Glomerular endothelial cell (primary cell): ENCODE measurements at places on chromosomes 3 and 15. TPM values are rescaled to one million over a fixed set of nuclear protein-coding genes. Genes with fewer than 3 reads are reported as not detected.

- DNase-seq: no peak
Measured at GRCh38 chr3:55885721-55886120, 398.6 kb upstream of the WNT5A start.

DNA sequence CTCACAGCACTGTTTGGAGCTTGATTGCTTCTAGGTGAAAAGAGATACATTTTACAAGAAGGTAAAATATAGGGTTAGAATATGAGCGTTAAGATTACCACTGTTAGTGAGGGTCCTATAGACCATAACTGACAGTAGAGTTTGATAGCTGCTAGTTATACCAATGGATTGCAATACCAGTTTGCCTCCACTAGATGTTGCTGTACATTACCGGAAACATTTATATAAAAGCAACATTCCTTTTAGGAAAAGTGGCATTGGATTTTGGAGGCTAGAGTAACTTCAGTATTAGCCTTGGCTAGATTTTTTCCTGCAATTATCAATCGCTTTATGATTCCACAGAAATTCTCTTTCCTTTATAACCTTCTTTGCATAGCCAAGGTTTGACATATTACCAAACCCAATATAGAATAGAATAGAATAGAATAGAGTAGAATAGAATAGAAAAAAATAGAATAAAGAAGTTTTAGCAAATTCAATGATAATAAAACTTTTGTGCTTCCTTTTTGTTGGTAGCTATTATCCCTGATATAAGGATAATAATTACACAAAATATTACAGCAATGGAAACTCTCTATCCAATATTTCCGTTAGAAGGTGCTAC is 1093.6 kb upstream of the ALCAM start:
- DNase-seq: peak; percentile 10

DNA sequence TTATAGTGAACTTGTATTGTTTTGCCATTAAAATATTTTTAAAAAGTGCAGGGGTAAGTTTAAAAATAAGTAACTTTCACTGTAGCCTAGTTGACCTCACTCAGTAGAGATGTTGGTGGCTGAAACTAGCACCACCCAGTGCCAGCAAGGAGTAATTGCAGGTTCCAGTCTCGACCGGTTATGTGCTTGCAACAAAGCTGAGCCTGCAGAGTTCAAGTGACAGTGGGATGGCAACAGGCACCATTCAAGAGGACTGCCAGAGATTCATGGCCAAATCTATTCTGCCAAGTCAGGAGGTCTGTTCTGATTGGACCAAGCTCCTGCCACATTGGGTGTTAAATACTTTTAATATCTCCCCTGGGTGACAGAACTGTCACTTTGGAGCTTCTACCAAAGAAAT is 2.7 kb downstream of the ADAMTS7 start:
- DNase-seq: peak; percentile 12

- no peak for DNase-seq
Measured at GRCh38 chr15:83610901-83611685, 42.8 kb upstream of the ADAMTSL3 start.

DNA sequence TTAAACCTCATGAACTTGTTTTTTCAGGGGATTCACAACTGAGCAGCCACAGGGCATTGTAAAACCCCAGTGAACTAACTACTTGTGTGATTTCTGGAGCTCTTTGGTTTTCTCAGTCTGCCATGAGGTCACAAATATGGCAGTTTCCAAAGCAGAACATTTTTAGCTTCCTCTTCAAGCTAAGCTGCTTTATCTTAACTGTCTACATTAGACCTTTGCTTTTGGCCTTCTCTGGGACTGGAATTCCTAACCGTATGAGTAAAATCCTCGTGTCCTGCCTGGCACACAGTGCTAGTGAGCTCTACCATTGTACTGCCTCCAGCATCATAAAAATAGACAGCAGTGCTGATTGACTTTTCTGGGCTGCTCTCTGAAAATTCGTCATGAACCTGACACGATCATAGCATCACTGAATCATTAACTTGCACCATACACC is 22.1 kb downstream of the CDIN1 start:
- DNase-seq: no peak

DNA sequence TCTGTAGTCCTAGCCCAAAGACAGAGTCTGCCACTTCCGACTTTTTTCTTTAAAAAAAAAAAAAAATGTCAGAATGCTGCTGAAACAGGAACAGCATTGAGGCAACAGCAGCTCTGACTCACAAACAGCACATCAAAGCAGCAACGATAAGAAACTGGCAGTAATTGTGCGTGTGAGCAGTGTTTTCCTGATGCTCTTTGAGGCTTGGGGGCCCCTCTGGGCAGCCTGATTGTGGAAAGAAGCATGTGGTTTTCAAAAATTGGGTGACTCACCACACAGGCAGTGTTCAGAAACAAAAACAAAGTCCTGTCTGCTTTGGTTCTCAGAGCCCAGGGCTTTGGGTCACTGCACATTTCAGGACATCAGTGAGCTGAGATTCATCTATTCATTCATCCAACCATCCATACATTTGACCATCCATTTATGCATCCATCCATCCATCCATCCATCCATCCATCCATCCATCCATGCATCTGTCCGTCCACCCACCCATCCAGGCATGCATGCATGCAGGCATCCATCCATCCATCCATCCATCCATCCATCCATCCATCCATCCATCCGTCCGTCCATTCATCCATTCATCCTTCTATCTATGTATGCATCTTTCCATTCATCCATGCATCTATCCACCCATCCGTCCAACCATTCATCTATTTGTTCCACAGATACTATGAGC is 308.4 kb downstream of the RPLP1 start:
- peak; percentile 90 for DNase-seq

GRCh38 chr3:126158016-126158911 is 22.1 kb downstream of the ALDH1L1 start:
- no peak for DNase-seq

GRCh38 chr3:101685870-101686307 is 629 bp downstream of the RPL24 start:
- DNase-seq: no peak

GRCh38 chr15:28002136-28002861 is 96.8 kb downstream of the OCA2 start:
- DNase-seq: no peak

GRCh38 chr3:13307041-13307440 is 113.1 kb downstream of the NUP210 start:
- DNase-seq: no peak

DNA sequence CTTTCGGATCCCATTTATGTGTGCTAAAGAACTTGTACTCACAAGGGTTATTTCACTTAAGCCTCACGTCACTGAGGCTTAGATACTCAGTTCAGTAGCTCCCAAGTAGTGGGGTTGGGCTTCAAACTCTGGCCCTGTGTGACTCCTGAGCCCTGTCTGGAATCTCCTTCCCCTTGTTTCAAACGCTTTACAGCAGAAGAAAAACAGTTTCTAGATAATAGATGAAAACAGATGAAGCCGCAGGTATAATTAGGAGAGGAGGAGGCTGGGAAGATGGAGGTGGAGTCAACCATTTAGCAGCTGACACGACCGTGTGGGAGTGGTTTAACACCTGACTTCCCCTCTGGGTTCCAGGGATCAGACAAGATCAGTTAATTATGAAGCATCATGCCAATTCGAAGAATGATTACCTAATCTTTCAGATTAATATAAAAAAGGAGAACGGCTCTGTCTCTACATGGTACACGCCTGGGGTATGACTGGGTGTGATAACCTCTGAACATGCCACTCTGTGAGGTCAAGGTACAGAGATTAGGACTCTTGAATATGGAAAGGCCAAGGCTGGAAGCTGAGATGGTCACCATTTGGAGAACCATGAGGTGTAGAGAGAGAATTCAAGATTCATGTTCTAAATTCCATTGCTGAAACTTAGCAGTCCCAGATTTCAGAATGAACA is 31.1 kb downstream of the TPM1 start:
- no peak for DNase-seq

DNA sequence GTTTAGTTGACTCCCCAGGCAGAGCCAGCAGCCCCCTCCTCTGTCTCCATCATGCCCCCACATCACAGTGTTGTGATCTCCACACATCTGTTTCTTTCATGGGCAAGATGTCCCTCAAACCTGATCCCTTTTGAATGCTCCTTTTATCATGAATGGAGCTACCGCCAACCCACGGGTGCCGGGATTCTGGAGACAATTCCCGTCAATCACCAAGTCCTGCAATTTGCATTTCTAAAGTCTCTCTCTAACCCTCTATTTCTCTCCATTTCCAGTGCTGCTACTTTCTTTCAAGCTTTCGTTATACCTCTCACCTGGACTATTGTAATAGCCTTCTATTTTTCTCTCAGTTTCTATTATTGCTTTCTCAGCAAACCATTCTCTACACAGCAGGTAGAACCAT is 89.7 kb upstream of the CCNL1 start:
- DNase-seq: no peak

- peak; percentile 83 for DNase-seq
Measured at GRCh38 chr3:77825001-77825827, 785.3 kb downstream of the ROBO2 start.

GRCh38 chr15:29686079-29686425 is 136.2 kb downstream of the TJP1 start:
- no peak for DNase-seq

DNA sequence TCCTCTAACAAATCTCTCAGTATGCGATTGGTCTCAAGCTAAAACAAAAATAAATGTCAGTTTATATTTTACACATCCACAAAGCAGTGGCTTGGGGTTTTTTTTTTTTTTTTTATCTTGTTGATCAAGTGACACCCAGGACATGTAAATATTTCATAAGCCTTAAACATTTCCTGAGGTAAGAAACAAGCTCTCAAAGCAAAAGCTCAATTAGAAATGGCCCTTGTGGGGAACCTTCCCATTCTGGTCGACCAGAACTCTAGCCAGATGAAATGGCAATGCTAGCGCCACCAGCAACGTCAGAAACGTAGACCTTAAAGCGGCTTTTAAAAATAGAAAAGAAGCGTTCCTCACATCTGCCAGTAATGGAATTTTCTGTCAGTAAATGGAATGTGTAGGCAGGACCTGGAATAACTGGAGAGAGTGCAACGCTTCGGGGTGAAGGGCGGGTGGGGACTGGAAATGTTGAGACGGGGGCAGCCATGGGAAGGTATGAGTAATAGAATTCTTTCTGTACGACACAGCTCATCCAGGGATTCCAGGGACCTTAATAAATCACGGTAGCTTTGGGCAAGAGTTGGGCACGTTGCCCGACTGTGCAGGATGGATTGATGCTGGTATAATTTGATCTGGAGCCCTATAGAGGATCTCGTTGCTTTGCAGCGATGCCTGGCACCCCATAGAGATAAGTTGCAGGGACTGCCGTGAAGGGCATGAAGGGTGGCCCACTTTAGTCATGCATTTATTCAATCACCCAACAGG is 44.4 kb downstream of the BTD start:
- peak; percentile 84 for DNase-seq

DNA sequence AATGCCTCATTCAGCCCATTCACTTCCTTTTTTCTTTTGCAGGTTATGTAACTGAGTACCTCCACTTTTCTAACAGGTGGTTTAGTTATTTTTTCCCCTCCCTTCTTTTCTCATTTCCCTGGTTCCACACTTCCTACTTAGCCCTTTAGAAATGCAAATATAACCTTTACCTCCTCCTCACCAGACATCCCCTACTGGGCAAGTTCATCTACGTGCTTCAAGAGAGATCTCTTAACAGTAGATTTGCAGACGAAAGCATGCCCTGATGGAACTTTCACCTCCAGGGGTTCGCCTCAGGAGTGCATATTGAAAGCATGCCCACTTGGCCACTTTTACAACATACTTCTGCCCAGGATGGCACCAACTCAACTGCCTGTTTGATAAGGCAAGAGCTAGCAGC is 314.1 kb upstream of the LRRC3B start:
- no peak for DNase-seq

GRCh38 chr15:101029971-101030661 is 111.0 kb downstream of the LRRK1 start:
- no peak for DNase-seq

- no peak for DNase-seq
Measured at GRCh38 chr3:103167850-103168249, 733.0 kb downstream of the ZPLD1 start.

GRCh38 chr15:60135961-60136360 is 131.8 kb downstream of the FOXB1 start:
- no peak for DNase-seq

GRCh38 chr15:52351206-52351908 is 55.8 kb upstream of the MYO5C start:
- no peak for DNase-seq

GRCh38 chr3:77236118-77236517 is 196.2 kb downstream of the ROBO2 start:
- no peak for DNase-seq

DNA sequence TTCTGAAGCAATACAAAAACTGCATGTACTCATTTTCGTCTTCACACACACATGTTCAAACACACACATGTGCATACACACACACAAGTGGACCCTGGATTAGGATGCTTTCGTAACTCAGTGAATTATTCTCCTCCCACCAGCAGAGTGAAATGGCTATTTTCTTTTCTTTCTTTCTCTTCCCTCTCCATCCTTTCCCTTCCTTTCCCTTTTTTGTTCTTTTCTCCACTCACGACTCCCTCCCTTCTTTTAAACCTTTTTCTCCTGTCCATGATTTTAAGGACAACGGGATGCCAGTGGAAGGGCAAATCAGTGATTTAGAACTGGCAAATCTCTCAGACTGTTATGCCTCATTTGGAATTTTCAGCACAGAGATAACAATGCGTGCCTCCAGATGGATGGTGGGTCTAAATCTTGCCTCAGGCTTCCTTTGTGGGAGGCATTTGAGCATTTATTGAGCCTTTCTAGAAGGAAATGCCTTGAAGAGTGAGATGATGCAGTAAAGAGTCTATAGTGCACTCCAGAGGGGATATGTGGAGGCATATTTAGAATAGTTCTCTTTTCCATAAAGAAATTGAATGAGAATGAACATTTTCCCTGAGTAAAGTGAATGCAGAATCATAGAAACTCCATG is 130.4 kb upstream of the SLC7A14 start:
- DNase-seq: no peak

DNA sequence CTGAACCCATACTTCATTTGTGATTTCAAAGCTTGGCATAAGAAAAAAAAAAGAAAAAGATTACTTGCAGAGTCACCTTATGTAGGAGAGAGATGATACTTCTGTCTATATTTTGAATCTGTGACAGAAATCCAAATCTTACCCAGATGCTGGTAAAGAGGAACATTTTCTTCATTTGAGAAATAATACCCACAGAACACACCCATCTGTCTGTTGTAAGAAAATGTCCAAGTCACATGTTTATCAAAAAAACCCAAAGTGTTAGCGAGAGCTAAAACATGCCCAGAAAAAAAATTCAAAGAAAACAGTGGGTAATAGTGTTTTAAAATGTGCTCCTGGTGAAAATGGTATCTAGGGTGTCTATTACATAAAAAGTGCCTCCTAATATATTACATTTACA is 18.0 kb upstream of the RAP2B start:
- no peak for DNase-seq

- DNase-seq: no peak
Measured at GRCh38 chr15:63194302-63194701, 4.9 kb downstream of the RAB8B start.

- no peak for DNase-seq
Measured at GRCh38 chr3:124409650-124410275, 320.5 kb upstream of the UMPS start.

The LHFPL4 gene
- total RNA-seq: not detected in 2 replicates

The TEX55 gene
- total RNA-seq: not detected in 2 replicates

The HMG20A gene
- total RNA-seq: 48.0 and 64.6 TPM in 2 replicates

The PLOD2 gene
- total RNA-seq: 79.1 and 122 TPM in 2 replicates

The CCR5 gene
- total RNA-seq: not detected in 2 replicates

The PTPRG gene
- total RNA-seq: 25.0 and 30.5 TPM in 2 replicates

The SETD5 gene
- total RNA-seq: 58.8 and 88.4 TPM in 2 replicates

The CD86 gene
- total RNA-seq: not detected in 2 replicates

The TMEM42 gene
- total RNA-seq: 14.5 and 17.1 TPM in 2 replicates

The TLR9 gene
- total RNA-seq: not detected in 2 replicates

The TRH gene
- not detected in 2 replicates for total RNA-seq
